Progenitor cell of endocrine pancreas (in vitro differentiated cells): ENCODE measurements at places on chromosomes 12 and 14.
A peak's percentile ranks its signal among the peaks of the same experiment; 100 is the strongest.

- no peak for DNase-seq
Measured at GRCh38 chr12:116592731-116593130, 33.5 kb downstream of the MAP1LC3B2 start.

DNA sequence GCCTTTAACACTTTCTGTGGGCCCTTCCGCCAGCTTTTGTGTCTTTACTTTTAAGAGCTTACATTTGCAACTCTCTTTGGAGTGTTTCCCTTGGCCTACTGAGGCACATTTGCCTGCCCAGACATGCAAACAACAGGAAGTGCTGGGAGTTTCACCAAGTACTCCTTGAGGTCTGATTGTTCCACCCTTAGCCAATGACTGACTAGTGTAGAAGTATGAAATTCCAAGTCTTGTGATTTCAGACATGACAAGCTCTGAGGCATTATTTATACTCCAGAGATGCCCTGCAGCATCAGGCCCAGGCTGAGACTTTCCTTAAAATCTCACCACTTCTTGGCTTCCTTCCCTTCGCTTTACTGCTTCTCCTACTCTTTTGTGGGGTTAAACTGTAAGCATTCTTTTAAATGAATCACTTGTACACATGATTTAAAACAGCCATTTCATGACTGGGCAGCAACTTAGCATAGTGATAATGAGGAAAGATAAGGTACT lies 174.1 kb downstream of the SLC6A15 start:
- DNase-seq = no peak

- no peak for DNase-seq
Measured at GRCh38 chr12:124621296-124621660, 53.9 kb upstream of the NCOR2 start.

DNA sequence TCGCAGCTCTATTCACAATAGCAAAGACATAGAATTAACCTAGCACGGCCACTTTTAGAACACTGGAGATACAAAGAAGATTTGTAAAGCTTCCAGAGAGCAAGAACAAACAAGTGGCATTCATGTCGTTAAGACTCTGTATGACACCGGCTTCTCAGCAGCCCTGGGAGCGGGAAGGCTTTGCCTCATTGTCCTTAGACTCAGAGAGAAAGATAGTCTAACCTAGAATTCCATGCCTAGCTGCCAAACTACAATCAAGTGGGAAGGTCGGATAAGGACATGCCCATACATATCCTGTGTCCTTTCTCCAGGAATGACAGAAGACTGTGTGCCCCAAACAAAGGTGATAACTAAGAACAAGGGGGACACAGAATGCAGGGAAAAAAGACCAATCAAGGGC lies 1038.3 kb downstream of the BCL11B start:
- no peak for DNase-seq

DNA sequence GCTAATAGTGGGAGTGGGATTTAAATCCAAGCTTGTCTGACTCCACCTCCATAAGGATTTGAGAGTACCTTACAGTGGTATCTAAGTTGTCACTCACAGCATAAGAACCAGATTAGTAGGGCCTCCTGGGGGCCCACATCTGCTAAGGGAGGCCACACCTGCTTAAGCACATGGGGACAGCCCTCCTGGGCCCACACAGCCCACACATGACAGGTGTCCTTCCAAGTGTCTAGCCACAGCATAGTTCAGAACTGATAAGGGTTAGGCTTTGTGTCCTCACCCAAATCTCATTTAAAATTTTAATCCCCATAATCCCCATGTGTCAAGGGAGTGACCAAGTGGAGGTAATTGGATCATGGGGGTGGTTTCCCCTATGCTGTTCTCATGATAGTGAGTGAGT lies 186.0 kb upstream of the HMGA2 start:
- no peak for DNase-seq

DNA sequence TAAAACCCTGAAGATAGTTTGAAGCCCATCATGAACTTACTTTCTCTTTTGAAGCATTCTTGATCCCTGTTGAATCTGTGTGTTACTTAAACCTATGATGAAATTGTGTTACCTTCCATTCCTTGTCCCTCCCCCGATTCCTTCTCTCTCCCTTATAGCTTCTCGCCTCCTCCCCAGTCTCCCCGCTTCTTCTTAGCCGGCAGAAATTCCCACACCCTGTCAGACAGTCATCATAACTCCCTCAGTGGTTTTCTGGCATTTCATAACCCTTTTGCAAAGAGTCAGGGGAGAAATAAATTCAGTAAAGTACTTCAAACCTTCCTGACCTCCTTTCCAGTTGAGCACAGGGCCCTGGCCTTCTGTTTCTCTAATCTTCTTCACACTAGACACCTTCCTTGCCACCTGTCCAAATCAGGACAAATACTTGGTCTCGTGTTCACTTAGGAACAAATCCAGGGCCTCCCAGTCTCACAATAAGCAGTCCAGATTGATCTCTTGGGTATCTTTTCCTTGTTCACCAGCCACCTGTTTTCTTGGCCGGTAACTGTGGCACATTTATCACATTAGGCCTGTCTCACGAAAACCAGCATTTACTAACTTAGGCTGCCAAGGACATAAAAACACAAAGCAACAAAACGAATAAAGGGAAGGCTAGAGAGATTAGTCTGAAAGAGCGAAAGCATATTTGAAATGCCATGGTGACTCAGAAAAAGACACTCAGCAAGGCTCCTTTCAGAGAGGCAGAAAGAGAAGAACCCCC lies 355.9 kb downstream of the TMTC2 start:
- DNase-seq = no peak

- no peak for DNase-seq
Measured at GRCh38 chr14:69090187-69090789, 62.6 kb downstream of the DCAF5 start.

- DNase-seq = no peak
Measured at GRCh38 chr12:21568115-21568514, 36.5 kb downstream of the GYS2 start.

GRCh38 chr14:50669441-50669986 lies 1.4 kb upstream of the SAV1 start:
- no peak for DNase-seq

- no peak for DNase-seq
Measured at GRCh38 chr12:75938189-75938588, 93.4 kb downstream of the PHLDA1 start.

DNA sequence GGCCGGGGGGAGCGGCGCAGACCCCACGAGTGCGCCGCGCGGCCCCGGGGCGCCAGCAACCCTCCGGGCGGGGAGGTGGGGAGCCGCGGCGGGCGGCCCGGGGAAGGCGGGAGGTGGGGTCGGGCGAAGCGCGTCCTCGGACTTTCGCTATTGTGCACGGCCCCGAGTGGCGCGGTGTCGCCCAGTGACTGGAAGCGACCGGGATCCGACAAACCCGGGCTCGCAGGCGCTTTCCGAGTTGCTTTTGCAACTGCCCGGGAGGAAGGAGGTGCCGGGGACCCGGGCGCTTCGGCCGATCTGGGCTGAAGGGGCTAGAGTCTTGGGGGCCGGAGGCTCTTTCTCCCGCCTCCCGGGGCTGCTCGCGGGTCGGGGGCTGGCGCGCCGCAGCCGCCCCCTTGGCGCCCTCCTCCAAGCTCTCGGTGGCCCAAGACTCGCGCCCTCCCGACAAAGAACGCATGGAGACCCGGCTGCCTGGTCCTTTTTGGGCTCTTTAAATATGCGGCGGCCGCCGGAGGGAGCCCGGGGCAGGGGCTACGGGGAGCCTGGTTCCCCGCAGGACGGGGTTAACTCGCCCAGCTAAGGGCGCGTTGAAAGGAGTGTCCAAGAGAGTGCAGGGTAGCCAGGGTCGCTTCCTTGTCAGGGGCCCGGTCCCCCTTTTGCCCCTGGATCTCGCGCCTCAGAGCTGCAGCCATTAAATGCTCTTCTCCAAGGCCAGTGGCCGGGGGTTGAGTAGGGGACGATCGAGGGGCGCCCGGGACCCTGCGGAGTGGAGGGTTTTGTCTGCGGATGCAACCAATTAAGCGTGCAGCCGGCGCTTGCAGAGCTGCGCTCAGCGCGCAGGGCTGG lies 1.4 kb downstream of the HMGA2 start:
- DNase-seq = peak; percentile 37

GRCh38 chr12:130145731-130146130 lies 16.5 kb upstream of the FZD10 start:
- DNase-seq = no peak

DNA sequence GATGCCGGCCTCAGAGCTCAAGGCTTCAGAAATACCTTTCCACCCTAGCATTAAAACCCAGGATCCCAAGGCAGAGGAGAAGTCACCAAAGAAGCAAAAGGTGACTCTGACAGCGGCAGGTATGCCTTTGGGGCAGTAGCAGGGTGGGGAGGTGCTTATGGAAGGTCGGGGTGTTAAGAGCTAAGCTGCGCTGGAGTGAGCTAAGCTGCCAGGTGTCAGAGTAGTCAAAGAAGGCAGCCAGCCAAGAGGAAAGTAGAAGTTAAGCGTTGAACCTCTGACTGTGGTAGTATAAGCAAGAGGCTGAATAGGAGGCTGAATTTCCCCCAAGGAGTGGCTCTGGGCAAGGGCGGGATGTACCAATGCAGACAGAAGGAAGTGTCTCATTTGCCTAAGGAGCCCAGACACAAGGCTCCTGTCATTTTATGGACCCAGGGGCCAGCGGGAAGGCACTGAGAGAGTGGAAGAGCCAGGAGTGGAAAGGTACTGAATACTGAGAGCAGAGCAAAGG lies 29.2 kb downstream of the DYRK4 start:
- DNase-seq = no peak

- DNase-seq = no peak
Measured at GRCh38 chr12:83389237-83389996, 702.7 kb downstream of the TMTC2 start.
